ENCODE measurements at places on chromosomes 6 and 20. TPM values are rescaled to one million over a fixed set of nuclear protein-coding genes. Genes with fewer than 3 reads are reported as not detected.

Gene FAM83D
- total RNA-seq, result 63.6 TPM

Gene TBC1D22B
- 5.0 TPM for total RNA-seq

Gene CARMIL1
- 7.5 TPM for total RNA-seq

Gene CLDN20
- not detected for total RNA-seq

Gene LAMA4
- total RNA-seq, result 1.3 TPM

Data from A549 treated with Mapracorat at 1 μM for 4 hours (cell line).